ENCODE measurements at places on chromosomes 12 and 14.
A peak's percentile ranks its signal among the peaks of the same experiment; 100 is the strongest.

GRCh38 chr14:46734286-46734685 is 82.7 kb upstream of the RPL10L start:
- DNase-seq: no peak

GRCh38 chr14:68239988-68240771 is 420.6 kb downstream of the RAD51B start:
- DNase-seq: no peak

DNA sequence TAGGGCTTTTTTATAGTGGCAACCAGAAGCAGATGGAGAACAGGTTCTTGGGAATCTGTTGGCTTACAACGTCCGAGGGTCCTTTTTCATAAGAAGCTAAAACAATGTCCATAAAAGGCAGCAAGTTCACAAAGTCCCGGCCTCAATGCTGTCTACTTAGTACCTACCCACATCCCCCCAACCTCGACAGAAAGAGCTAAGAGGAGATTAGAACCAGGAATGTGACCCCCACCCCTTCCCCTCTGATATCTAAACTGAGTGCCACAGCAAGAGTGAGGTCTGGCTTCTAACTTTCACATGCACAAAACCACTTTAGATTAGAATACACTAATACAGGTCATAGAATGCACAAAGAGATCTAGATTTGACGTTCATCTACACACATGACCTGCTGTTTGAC is 4.5 kb downstream of the DPF3 start:
- DNase-seq: no peak

DNA sequence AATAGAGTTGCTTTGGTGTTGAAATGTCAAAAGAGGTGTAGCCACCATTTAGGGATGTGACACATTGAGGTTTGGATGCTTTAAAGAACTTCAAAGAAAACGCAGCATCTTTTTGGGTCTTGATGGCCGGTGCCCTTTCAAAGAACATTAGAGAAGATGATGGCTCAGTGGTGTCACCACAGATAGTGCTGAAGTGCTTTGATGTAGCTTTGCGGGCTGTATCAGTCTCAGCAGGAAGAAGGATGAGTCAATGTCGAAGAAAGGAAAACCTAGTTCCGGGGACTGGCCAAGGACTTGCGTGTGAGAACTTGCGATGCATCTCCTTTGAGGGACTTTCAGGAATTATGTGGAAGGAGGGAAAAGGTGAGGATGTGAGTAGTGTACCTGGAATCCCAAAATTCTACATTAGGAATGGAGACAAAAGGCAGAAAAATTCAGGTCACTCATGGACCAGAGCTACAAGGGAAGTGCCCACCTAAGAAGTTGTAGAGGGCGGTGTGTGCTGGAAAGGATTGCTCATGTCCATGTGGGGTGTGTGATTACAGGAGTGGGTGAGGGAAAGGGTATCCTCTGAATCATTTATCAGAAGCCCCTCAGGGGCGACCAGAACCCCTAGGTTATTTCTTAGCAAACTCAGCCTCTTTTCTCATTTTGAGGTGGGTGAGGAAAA is 39.7 kb upstream of the GZMB start:
- no peak for DNase-seq

GRCh38 chr12:125289970-125290369 is 224.7 kb downstream of the AACS start:
- no peak for DNase-seq

GRCh38 chr14:47507861-47508260 is 167.5 kb downstream of the MDGA2 start:
- no peak for DNase-seq

DNA sequence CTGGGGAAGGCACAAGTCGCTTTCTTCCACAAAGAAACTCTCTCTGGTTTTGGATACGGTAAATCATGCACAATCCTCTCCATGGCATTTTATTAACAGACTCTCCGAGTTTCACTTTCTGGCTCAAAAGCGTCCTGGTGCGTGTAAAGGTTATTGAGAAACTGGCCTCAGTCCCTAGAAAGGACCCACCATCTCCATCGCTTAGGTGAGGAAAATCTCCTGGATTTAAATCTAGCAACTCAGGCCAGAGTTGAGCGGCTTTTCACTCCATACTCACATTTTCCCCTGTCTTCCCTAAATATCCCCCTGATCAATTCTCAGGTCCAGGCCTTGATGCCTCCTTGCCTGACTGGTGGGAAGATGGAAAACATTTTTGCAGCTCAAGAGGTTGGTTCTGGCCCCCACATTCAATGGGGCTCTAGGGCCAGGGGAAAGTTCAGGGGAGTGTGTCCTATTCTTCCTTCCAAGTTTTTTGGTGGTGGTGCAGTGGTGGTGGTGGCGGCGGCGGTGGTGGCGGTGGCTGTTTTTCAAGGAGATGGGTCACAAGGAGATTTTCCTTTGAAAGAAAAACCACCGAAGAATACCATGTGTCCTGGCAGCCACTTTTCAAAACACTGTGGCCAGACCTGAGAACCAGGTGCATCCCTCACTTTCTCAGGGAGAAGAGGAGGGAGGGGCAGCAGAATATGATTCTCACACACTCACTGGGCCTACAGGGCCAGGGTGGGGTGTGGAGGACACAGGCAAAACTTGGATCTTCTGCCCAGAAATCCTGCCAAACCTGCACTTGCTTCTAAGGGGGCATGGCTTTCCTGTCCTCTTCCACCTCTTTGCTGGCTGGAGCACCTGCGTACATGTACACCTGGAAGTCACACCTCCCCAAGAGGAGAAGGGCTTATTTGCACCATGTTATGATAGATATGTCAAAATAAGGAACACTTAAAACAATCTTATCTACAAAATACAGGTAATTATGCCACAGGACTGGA is 46.7 kb upstream of the PNMA1 start:
- no peak for DNase-seq

DNA sequence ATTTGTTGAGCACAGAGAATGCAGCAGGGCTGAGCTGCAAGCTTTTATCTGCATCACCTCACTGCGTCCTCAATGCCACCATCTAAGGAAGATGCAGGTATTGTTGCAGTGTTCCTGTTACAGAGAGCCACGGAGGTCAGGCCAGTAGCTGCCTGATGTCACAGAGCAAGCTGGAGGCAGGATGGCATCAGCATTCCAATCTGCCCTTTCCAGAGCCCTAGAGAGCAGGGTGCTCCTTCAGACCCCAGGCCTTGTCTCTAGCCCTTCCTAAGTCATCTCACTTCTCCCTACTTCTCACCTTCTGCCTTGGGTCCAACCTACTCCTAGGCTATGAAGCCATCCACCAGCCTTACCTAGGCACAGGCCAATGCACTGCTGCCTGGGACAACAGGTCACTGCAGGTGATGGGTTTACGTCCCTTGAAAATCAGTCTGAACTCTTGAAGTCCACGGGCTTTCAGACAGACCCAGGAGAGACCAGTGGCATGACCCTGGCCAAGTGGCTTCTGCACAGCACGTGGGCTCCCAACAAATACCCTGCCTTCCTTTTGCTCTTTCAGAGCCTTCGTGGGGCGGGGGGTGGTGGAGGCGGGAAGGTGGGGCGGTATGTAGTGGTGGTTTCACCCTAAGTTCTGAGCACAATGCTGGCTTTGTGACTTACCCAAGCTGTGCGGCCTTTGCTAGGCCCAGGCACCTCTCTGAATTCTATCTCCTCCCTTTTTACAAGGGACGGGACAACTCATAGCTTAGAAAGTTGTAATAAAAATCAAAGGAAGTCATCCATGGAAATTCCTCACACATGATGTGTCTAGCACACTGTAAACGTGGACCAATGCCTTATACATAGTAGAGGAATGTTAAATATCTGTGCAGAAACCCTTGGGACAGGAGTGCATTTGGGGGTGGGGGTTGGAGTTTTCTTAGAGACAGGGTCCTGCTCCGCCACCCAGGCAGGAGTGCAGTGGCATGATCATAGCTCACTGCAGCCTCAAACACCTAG is 136.0 kb downstream of the KSR2 start:
- no peak for DNase-seq

DNA sequence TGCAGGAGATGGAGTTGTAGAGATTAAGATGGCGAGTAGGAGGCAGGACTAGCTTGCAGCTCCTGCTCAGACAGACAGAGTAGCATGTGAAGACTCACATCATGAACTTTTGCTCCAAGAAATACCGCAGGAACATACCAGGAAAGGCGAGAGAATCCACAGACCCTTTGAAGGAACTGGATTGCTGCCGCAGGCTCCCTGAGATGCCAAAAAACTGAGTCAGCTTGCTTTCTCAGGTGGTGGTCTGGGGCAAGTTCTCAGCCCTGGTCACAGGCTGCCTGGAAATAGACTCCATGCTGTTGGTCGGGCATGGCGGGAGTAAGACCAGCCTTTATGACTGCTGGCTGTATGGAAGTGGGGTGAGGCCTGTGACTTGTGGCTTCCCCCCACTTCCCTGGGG is 163.6 kb upstream of the NAV3 start:
- no peak for DNase-seq

- no peak for DNase-seq
Observed at GRCh38 chr12:132507656-132508490, 17.9 kb downstream of the FBRSL1 start.

- no peak for DNase-seq
Observed at GRCh38 chr12:46357438-46358324, 14.9 kb downstream of the SLC38A2 start.

DNA sequence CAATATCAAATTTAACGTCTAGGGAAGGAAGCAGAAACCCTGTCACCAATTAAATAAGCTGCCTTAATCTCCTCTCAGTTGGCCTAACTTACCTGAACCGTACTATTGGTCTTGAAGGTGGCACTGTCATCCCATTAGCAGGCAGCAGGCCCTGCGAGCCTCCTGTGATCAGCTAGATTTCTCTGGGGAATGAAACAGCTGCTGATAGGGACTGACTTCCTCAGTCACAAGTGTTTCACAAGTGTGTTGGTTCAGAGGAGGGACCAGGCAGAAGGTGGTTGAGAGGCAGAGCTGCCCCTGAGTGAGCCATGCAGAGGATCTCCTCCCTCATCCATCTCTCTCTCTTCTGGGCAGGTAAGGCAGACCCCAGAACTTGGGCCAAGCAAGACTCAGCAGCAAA is 166.8 kb downstream of the DAD1 start:
- DNase-seq: no peak

GRCh38 chr12:101968770-101969169 is 91.4 kb downstream of the DRAM1 start:
- no peak for DNase-seq

DNA sequence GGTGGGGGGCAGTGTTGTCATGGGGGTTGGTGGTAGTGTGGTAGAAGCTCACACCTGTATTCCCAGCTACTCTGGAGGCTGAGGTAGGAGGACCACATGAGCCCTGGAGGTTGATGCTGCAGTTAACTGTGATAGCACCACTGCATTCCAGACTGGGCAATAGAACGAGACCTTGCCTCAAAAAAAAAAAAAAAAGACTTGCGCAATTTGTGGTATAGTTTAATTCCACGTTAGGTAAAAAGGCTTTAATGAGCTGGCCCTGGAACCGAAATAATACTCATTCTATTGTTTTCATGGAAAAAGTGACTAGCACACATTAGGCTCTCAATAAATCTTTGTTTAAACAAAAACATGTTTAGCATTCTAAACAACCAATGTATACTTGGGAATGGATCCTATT is 25.4 kb upstream of the NAP1L1 start:
- DNase-seq: no peak

GRCh38 chr14:100858838-100859220 is 32.9 kb downstream of the MEG3 start:
- no peak for DNase-seq

GRCh38 chr12:53600490-53601295 is 25.5 kb downstream of the ATF7 start:
- DNase-seq: no peak

GRCh38 chr12:48084066-48084465 is 21.8 kb downstream of the SENP1 start:
- no peak for DNase-seq

- no peak for DNase-seq
Observed at GRCh38 chr14:65840118-65840751, 427.7 kb downstream of the FUT8 start.

DNA sequence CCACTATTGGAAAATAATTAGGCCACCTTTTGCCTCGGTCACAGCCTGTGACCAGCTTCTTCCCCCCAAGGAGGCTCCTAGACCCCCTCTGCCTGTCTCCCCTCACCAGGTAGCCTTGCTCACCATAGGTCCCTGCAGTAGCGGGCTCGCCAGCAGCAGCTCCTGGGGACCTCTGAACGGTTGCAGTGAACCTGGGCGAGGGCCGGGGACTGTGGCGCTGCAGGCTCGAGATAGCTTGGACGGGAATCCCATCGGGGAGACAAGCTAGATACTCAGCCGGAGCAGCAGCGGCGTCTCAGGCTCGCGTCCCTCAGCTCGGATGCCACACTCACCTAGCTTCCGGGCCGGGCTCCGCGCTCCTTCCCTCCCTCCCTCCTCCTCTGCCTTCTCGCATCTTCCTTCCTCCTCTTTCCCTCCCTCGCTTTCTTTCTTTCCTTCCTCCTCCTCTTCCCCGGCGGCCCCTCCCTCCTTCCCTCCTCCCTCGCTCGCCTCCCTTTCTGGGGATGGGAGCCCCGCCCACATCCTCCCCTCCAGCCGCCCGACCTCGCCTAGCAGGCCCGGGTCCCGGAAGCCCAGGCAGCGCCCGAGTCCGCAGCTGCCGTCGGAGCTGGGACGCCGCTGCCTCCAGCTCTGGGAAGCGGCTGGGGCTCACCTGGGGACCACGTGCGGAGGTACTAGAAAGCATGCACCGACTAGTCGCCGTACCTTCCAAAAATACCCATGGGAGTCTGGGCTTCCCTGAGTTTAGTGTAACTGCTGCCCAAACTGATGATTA is at the start of gene BMP4:
TSS of gene BMP4 (minus strand) at position 399 of the 775 bp plus-strand sequence. CDS start 4,603 bp downstream, outside the sequence.
- DNase-seq: peak; percentile 84

GRCh38 chr14:102541771-102542170 is 32.2 kb upstream of the ANKRD9 start:
- no peak for DNase-seq

- DNase-seq: no peak
Observed at GRCh38 chr14:73645248-73645610, 443 bp downstream of the DNAL1 start.

DNA sequence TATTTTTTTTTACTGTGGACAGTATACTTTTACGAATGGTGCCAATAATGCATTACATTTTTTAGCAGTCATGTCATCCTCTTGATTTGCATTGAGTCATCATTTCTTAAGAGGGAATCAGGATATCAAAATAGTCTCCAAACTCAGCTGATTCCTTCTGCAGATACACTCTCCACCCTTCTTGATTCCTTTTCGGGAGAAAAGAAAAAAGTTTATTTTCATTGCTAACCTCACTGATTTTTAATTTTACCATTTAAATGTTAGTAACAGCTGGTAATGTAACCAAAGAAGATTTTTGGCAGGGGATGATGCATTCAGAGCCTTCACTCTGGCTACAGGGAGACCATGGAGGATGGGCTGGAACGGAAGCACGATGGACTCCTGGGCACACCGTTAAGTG is 47.5 kb downstream of the MRPL42 start:
- DNase-seq: no peak

- no peak for DNase-seq
Observed at GRCh38 chr14:89258728-89259273, 158.2 kb downstream of the FOXN3 start.

DNA sequence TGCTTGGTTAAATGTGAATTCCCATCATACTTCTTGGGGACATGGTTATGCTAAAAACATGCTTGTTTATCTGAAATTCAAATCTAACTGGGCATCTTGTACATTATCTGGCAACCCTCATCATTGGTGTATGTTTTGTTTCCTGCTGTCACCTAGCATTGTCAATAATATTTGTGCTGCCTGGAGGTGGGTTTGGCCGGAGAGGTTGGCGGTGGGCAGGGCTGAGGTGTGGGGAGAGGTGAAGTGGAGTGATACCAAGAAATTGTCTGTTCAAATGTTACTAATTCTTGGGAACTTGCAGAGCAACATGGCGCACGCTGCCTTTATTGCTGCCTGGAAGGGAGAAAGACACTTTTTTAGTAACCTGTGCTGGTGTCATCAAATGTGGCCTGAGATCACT is 280.5 kb downstream of the VRK1 start:
- DNase-seq: no peak
